ENCODE measurements at places on chromosomes 5 and 9.

- no peak for DNase-seq
Measured at GRCh38 chr5:134825212-134825611, 20.6 kb upstream of the C5orf24 start.

- DNase-seq: no peak
Measured at GRCh38 chr5:33105521-33105941, 335.2 kb upstream of the TARS1 start.

- DNase-seq: no peak
Measured at GRCh38 chr5:133875179-133875578, 93.2 kb downstream of the C5orf15 start.

DNA sequence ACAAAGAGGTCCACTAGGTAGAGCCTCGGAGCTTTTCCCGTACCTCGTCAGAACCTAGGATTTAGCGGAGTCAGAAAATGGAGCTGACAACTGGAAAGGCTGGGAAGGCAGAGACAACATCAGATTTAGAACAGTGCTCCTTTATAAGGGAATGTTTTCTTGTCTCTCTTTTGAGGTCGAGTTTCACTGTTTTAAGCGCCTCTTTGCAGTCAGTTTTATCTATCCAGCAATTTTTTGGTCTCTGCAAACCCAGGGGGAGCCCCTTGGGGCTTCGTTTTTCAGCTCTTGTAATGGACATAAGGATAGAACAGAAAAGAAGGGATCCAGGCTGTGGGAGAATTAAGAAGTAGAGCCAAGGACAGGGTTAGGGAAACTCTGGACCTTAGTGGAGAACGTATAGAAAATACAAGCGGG lies 80.5 kb downstream of the FNBP1 start:
- DNase-seq: no peak

DNA sequence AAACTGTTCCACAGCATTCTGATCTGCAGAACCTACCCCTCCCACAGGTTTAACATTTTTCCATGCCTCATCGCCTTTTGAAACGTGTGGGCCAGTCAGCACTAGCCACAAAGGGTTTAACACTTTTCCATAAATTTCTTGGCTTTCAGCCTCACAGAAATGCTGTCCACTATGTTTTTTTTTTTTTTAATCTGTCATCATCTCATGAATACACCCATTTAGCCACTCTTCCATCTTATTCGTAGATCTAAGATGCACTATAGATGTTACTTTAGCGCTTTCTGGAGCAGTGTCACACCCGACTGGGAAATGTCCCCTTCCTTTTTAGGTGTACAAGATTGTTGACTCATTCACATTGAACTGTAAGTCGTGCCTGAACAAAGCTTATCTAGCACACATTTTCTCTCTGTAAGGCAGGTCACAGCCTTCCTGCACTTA lies 62.3 kb downstream of the GCNT1 start:
- no peak for DNase-seq

- no peak for DNase-seq
Measured at GRCh38 chr9:80440724-80441123, 869.0 kb downstream of the TLE4 start.

DNA sequence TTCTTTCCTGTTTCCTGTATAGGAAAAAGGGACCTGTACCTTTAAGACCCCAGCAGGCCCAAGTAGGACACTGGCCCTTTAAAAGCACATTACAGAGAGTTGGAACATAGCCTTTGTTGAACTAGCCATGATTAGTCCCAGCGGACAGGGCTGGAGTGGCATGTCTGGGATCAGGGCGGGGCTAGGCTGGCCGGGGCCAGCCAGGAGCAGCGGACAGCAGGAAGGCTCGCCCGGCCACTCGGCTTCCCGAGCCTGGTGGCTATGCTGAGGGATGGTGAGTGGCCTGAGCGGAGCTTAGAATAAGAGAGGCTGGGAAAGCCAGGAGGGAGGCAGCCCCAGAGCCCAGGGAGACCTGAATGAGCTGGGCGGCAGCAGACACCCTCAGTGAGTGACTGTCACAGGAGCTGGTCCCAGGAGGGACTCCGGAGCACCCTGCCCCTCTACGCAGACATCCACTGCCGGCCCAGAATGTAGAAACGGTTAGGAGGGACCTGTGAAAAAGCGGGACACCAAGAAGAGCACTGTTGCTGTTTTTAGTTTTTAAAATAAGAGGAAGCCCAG lies 92.1 kb downstream of the DAB2IP start:
- DNase-seq: no peak

GRCh38 chr9:77454663-77455062 lies 193.5 kb downstream of the GNA14 start:
- no peak for DNase-seq

- DNase-seq: no peak
Measured at GRCh38 chr5:6718718-6719117, 5.5 kb downstream of the TENT4A start.

GRCh38 chr9:111163716-111164389 lies 125.6 kb upstream of the LPAR1 start:
- DNase-seq: peak; percentile 68

- peak; percentile 10 for DNase-seq
Measured at GRCh38 chr5:158163451-158164295, 304.7 kb upstream of the CLINT1 start.

DNA sequence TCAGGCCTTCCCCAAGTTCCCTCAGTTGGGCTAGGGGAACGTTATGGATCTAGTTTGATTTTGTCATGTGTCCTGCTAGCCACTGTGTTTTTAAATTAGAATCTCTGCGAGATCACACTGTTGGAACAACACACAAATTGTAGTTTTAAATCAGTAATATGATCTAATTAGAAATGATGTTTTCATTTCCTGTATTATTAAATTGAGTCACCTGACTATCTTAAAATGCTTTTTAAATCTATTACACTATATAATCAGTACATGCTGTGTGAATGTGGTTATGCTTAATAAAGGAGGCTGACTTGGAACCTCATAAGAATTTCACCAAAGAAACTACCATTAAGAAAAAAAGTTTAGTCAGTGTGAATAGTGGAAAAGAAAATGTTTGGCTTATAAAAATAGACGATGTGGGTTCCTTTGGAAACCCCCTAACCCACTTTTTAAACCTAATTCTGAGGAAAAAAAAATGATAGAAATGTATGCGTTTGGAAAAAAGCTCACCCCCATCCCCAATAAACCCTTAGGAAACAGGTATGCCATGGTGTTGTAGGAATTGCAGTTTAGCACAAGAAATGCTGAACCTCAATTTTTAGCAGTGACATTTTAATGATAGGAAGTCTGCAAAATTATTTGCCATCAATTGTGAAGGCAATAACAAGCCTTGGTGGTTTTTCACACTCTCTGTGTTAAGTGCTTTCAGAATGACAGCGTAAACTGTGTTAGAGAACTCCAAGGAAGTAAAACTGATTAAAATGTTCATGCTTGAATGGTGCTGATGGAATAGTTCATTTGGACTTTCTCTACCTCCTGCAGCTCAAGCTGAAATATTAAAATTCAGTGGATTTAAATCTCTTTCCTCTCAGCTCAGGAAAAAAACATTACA lies 59.0 kb downstream of the TLE4 start:
- no peak for DNase-seq

- DNase-seq: no peak
Measured at GRCh38 chr9:130616451-130616850, 37.1 kb downstream of the FUBP3 start.

DNA sequence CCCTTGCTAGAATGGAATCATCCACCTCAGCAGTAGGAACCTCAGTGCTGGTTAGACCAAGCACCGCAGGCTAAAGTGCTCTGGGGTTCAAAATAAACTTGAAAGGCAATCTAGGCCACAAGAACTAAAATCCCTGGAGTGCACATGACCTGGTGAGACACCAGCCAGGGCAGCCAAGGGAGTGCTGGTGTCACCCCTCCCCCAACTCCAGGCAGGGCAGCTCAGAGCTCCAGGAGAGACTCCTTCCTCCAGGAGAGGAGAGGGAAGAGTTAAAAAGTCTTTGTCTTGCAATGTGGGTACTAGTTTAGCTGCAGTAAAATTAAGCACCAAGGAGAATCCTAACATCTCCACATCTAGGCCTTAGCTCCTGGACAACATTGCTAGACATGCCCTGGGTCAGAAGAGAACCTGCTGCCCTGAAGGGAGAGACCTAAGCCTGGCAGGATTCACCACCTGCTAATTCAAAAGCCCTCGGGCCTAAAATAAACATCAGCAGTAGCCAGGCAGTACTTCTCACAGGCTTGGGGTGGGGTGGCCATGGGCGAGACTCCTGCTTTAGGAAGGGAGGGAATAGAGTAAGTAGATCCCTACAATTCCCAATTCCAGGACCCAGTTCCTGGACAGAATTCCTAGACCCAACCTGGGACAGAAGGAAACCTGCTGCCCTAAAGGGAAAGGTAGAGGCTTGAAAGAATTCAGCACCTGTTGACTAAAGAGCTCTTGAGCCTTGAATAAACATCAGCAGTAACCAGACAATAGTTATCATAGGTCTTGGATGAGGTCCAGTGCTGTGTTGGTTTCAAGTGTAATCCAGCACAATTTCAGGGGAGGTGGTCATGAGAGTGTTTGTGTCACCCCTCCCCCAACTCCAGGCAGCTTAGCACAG lies 25.8 kb downstream of the UGT3A2 start:
- no peak for DNase-seq

DNA sequence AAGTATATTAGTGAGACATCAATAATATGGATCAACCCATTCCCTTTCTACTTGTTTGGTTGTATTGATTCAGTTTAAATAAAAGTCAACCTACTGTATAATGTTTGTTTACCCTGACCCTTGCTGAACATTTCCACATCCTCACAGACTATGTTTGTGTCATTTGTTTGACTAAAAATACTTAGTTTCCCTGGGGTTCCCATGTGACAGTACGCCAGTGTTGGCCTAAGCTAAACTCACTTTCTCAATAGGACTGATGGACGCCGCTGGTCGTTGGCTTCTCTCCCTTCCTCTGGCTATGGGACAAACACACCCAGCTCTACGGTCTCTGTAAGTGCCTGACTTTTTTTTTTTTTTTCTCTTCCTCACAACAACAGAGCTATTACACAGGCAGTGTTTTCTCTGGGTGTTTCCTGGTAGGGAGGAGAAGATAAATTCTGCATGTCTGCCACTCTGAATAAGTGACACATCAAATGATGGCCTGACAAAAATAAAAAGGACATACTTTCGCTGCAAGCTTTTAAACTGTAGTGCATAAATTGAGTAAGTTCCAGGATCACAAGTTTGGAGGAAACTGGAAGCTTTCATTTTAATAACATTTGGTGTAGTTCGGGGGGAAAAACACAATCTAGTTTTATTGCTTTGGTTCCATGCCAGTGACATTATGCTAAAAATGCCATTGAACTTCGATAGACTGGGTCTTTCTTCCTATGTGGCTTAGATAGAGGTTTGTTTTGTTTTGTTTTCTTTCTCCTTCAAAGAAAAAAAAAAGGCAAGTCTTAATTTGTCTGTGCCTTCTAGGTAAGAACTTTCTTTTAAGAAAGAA lies 101.0 kb downstream of the CD180 start:
- DNase-seq: no peak

DNA sequence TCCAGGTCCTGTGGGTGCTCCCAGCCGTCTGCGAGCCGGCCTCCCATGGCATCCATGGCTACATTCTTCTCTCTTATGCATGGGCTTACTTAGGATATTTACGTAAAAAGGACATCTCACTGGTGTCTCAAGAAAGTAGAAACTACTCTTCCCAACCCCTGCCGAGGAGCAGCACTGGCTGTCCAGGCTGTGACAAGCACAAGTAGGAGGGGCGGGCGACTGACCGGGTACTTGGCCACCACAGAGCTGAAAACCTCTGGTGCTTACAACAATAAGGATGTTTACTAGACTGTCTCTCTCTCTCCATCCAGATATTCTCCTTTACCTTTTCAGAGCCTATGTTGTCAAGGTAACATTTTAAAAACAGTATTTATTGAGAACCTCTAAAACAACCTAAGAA lies 56.3 kb upstream of the TBC1D9B start:
- no peak for DNase-seq

DNA sequence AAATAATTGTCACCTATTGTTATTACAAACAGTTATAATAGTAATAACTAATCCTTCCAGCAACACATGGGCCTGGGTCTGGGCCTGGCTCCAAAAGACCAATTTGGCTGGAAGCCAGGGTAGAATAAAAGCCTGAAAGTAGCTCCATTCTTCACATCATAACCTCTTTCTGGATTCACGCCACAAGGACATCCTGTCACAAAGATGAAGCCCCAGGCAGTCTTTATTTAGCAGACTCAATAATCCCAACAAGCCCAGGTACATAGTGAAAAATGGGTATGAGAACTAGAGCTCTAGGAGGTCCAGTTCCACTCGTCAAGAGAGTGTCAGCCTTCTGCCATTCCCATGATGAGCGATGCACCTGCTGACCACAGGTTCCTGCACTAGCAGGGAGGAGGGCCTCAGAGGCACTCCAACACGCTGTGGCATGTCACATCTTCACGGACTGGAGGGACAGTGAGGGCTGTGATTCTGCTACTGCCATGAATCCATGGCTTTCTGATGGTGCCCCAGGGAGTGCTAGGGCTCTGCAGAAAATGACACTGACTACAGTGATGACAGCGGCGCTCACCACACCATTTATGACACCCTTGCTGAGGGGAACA lies 124.9 kb downstream of the SPOCK1 start:
- DNase-seq: no peak

DNA sequence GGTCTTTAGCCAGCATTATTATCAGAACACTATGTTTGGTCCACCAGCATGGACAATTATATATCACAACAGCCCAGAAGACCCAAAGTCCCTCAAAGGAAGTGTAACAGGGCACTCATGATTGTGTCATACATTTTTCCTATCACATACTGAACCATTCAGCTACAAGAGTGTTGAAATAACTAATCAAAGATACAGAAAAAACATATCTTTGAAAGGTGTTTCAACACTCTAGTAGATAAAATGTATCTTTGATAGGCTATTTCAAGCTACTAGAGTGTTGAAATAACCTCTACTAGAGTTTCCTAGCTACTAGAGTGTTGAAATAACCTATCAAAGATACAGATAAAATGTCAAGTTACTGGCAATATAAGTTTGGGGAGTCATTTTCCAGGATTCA lies 545.0 kb downstream of the PRR16 start:
- no peak for DNase-seq

GRCh38 chr9:136996361-136997292 lies at the start of gene CLIC3:
CLIC3 (minus strand) TSS chr9:136996568; CDS start chr9:136996543, 25 bp downstream.
- DNase-seq: no peak

- DNase-seq: no peak
Measured at GRCh38 chr5:109476292-109476691, 66.5 kb upstream of the PJA2 start.

GRCh38 chr9:113851873-113852272 lies 24.2 kb upstream of the ZNF618 start:
- DNase-seq: peak; percentile 54

DNA sequence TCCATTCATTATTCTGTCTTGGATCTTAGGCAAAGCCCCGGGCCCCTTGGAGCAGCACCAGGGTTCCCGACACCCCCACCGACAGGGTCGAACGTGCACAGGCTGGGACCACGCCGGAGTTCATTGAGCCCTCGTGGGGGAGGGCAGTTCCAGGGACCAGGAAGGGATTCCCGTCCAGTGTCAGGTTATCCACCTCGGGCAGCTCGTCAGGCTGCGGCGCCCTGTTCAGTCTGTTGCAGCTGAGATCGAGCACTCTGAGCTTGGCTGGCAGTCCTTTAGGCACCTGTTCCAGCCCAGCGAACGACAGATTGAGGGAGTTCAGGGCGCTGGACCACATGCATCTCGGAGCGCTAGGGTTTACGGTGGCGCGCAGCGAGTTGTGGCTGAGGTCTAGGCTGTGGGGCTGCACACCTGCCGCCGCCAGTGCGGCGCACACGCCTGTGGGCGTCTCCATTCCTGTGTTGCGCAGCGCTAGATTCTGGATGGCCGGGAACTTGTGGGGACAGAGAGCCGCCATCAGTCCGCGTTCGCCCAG lies 1.1 kb downstream of the CD14 start:
- no peak for DNase-seq

All from inflammatory macrophage treated with lipopolysaccharide for 1 hour (primary cell).